ENCODE measurements at places on chromosomes 3 and 15.

DNA sequence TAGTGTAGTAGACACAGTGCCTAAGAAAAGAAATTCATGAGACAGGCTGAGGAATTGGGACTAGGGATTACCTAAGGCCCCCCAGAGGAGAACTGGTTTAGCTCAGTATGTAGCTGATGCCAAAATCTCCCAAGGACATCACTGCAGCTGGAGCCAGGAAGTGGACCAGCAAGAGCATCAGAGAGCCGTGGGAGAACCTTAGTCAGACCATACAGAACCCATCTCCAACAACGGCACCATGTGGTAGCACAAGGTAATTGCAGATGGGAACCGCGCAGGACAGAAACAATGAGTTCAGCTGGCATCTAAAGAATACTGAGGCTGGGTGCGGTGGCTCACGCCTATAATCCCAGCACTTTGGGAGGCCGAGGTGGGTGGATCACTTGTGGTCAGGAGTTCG lies 81.7 kb downstream of the WNT5A start:
- no peak for DNase-seq

- peak; percentile 78 for DNase-seq
Observed at GRCh38 chr15:31326875-31327668, 437 bp downstream of the KLF13 start.

GRCh38 chr3:148459931-148460513 lies 237.7 kb upstream of the AGTR1 start:
- no peak for DNase-seq

- no peak for DNase-seq
Observed at GRCh38 chr3:71562938-71563337, 20.6 kb downstream of the FOXP1 start.

- no peak for DNase-seq
Observed at GRCh38 chr3:178586076-178586475, 49.8 kb downstream of the KCNMB2 start.

DNA sequence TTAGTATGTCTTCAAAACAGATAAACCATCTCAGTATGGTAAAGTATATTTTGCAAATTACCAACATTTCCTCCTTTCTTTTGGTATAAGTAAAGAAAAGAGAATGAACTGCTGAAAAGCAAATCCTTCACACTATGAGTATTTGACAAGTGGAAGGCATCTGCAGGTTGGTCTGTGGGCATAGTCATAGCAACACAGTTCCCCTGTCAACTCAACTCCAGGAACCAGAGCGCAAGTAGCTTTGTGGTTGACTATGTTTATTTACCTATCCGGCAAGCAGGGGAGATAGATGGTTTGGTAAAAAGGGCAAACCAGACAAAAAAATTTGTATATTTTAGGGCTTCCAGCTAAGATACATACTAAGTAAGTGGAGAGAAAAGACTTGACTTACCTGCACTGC lies 88.3 kb upstream of the PPIB start:
- no peak for DNase-seq
